ENCODE measurements at places on chromosomes 1 and 21.

DNA sequence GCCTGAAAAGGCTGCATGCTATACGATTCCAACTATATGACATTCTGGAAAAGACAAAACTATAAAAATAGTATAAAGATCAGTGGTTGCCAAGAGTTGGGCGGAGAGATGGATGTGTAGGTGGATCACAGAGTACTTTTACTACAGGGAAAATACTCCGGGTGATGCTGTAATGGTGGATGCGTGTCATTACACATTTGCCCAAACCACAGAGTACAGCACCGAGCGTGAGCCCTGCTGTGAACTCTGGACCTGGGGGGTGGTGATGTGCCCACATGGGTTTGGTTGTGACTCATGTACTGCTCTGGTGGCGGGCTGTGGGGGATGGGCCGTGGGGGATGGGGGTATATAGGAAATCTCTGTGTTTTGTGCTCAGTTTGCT, 162.7 kb upstream of the COL6A1 start:
- peak; percentile 61 for DNase-seq

DNA sequence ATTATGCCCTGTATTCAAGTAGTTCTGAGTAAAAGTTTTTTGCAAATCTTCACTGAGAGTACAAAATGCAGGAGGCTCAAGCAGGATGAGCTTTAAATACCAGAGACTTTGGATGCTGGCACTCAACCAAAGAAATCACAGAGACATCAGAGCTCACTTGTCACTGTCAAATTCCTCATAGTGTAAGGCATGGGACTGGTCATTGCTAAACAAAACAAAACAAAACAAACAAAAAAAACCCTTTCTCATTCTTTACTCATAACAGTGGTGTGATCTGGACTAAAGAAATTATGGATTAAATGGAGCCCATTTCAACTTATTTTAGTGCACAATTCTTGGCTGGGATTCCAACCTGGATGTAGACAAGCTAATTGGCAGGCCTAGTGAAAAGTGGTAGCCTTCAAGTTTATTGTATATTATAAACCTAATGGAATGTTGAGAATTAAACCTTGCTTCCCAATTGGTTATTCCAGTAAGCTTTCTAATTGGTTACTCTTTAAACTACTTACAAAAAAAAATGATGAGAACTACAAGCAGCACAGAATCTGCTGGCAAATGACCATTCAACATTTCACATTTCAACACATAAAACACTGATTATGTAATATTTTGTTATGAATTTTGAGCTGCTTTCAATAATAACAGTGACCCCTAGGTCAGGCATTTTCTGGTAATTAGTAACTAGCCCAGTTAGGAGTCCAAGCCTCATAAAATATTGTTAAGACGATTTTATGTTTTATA, 30.6 kb upstream of the NEK7 start:
- DNase-seq = no peak

GRCh38 chr21:34091032-34091431, 17.7 kb downstream of the MRPS6 start:
- no peak for DNase-seq

GRCh38 chr1:17403081-17403480, 31.1 kb downstream of the PADI6 start:
- DNase-seq = no peak

- DNase-seq = no peak
These were observed 521.1 kb downstream of the ADGRL2 start for GRCh38 chr1:82321794-82322193.

GRCh38 chr21:46078322-46078977, 19.5 kb upstream of the COL6A2 start:
- no peak for DNase-seq

DNA sequence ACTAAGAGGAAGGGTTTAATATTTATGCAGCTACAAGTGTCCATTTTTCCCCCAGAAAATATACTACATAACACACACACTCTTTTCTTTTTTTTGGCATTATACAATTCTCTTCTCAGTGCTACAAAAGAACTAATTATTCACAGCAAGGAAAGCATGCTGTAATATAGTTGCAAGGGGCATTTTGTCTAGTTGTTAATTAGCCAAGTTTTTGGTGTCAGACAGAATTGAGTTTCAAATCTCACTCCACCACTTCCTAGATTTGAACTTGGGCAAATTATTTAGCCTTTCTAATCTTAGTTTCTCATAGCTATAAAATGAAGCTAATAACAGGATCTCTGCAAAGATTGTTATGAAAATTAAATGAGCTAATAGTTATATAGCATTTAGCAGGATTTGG, 60.0 kb upstream of the VTCN1 start:
- DNase-seq = no peak

DNA sequence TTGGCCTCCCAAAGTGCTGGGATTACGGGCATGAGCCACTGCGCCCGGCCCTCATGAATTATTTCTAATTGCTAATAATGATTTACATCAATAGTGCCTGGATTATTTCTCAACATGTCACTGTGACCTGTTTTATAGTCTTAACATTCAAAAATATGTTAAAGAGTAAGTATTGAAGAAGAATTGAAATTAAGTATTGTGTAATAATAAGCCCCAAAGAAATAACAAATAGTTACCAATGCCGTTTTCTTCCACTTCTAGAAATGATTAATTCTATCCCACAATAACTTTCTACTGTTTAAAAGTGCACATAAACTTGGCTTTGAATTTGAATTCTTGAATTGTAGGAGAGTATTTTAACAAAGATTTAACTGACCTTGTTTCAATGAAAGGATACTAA, 19.5 kb downstream of the SPATA17 start:
- no peak for DNase-seq

DNA sequence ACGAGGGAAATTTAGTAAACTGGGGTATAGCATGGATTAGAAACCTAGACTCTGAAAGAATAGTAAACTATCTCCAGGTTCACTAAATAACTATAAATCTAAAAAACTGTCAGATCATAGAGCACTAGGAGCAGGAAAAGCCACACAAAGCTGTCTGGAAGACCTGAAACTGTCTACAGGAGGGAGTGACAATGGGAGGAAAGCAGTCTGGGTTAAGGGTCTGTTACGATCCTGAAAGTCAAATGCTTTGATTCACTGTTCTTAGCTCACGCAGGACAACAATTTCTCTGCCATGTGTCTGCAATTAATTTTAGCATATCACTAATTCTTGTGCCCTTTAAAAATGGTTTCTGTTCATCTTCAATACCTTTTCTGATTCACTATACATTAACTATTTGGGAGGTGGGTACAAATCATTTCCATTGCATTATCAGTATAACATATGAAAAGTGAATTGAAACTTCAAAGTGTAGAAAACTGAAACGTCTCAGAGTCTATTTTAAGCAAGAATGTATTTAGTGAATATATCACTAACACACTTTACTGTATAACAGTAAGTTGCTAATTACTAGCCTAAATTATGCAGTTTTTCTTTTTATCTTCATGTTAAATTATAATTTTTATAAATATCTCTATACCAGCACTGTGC, 18.4 kb downstream of the CEP170 start:
- no peak for DNase-seq

Measured in activated T-helper 1 cell treated with anti-CD3 and anti-CD28 coated beads, Interleukin-2, amount 50 U/mL, for 16 hours (primary cell).